Left renal cortex interstitium (tissue), 4 donors: ENCODE measurements at places on chromosomes 6 and 20. TPM values are rescaled to one million over a fixed set of nuclear protein-coding genes. Genes with fewer than 3 reads are reported as not detected.

DNA sequence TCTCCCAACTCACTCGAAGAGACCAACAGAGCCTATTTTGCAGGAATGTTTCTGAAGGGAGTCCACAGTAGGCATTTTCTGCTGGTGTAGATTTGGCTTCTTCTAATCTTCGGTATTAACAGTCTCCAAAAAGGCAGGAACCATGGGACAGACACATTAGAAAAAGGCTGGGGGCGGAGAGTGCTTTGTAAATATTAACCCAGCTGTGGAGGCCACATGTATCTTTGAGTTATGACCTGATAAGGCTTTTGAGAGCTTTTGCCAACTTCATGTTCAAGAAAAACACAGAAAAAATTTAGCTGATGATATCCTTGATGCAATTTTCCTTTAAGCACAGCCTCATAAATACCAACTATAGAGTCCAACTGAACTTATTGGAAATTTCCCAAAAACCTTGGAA lies 119.4 kb upstream of the TSHZ2 start:
- no peak for DNase-seq

DNA sequence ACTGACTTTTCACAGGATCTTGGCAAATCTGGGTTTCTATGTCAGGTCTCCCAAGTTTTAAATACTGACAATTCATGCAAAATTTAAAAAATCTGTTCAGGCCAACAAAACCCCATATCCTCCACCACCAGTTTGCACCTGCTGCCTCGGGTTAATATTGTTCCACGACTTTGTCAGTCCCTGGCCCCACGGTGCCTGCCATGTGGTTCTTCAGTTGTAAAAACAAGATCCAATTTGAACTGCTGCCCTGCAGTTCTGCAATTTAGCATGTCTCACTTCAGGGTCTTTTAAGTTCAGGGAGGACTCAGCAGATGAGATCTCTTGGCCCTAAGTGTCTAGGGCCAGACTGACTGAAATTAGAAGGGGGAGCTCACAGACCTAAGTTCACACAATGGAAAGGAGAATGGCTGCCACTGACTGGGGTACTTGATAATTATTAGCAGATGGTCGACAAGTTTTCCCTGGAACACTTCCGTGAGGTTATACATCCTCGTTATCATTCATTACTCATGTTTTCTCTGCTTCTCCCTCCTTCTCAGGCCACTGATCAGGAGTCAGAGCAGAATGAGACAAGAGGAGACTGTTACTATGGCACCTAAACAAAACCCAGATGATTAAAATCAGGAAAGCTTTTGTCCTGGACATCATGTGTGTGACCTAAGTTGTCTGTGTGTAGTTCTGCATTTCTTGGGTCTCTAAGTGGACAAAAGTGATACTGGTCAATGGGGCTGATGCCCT lies 223.6 kb downstream of the KIF16B start:
- no peak for DNase-seq

DNA sequence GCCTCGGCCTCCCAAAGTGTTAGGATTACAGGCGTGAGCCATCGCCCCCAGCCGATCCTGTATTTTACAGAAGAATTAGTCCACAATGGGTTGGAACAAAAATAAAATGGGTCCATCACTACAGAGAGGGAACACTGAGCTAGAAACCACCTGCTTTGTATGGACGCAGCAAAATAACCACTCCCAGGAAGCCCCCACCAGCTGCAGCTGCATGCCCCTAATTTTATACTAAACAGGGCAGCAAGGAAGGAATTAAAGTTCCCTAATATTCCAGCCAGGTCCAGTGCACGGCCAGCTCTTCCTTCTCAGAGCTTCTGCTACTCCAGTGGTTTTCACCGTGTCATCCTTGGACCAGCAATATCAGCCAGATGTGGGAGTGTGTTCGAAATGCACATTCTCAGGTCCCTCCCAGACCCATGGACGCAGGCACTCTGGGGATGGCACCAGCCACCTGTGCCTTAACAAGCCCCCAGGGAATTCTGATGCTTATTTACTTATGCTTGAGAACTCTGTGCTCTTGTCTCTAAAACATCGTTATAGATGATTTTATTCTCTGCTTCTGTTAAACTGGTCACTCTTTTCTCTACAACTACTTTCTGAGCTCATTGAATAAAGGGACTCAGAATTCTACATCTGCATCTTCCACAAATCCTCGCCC lies 189.5 kb upstream of the SLC24A3 start:
- DNase-seq = no peak

DNA sequence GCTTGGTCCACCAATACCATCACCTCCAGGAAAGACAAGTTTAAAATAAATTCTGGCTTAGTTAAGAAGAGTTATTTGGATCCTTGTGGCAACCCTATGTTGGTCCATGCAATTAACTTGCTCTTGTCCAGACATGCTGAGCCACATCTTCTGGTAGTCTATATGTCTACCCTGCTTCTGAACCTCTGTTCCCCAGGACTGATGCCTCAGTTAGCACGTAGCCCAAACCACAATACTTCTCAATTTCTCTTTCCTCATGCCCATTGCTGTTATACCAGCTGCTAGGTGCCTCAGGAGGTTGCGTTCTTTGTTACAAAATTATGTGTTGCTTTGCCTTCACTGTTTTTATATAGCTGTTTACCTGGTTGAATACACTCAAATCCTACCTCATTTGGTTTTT lies 116.4 kb upstream of the KCNQ5 start:
- DNase-seq = no peak

DNA sequence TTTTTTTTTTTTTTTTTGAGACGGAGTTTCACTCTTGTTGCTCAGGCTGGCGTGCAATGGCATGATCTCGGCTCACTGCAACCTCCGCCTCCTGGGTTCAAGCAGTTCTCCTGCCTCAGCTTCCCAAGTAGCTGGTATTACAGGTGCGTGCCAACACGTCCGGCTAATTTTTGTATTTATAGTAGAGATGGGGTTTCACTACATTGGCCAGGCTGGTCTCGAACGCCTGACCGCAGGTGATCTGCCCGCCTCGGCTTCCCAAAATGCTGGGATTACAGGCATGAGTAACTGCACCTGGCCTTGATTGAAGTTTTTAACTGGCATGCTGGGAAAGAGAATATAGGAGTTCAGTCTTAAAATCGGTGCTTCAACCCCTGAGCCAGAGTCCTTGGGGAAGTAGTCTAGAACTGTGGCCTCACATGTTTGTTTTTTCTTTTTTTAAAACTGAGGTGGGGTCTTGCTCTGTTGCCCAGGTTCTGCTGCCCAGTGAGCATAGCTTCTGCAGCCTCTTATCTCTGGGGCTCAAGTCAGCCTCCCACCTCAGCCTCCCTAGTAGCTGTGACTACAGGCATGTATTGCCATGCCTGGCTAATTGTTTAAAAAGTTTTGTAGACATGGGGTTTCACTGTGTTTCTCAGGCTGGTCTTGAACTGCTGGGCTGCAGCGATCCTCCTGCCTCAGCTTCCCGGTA lies 3.3 kb downstream of the CBFA2T2 start:
- no peak for DNase-seq

DNA sequence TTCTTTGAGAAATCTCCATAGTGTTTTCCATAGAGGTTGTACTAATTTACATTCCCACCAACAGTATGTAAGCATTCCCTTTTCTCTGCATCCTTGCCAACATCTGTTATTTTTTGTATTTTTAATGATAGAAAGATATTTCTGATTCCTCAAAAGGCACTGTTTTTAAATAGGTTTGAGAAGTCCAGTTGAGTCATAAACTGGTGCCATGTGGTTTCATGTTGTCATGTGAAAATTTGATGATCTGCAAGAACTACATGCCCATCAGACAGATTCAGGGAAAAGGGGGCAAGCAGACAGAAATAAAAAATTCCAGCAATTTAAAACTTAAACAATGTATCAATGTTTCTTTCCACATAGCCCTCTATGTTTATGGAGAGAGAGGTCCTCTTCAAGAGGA lies 227.5 kb downstream of the KCNQ5 start:
- DNase-seq = no peak

GRCh38 chr6:105291525-105291924 lies 111.4 kb downstream of the PREP start:
- DNase-seq = no peak

DNA sequence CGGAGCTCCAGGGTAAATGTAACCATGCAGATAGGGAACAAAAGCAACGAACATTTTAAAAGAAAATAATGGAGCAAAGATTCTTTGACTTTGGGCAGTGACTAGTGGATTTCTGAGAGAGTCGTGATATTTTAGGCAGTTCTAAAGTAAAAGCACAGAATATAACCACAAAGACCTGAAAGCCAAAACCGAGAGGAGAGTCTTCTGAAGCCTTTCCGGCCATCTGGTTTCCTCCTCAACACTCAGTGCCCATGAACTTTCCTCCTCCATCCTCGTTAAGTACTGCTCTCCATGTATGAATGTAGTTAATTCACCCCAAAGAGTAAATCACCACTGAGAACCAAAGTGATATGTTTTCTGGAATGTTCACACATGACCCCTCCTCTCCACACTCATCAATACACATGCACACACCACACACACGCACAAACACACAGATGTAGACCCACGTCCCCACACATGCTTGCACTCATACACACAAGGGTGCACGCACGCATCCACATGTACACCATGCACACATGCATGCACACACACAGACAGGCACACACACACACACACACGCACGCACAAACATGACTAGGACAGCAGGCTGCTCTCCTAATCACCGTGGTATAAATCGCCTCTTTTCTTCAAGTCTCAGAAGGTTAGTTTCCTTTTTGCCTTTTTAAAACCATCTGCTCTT lies 109.5 kb downstream of the MYLK4 start:
- DNase-seq = no peak

Gene AURKA
- polyA plus RNA-seq = 15.0 TPM

Gene MYB
- polyA plus RNA-seq = 4.3 TPM

Gene NINL
- polyA plus RNA-seq = 65.0 TPM

Gene LGSN
- polyA plus RNA-seq = 0.72 TPM

DNA sequence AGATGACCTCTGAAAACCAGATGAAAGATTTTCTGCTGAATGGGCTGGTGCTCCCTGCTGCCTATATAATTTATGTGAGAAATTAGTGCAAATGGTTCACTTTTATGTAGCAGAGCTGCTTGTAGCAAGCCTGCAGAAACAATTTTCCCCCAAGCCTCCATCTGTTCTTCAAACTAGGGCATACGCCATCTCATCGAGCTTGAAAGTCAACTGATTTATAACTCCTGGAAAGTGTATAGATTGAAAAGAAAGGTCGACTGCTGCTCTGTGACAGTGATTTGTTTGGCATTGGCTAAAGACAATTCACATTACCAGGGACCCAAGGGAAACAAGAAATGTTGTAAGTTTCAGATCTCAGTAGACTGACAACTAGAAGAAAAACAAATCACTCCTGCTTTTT lies 93.3 kb downstream of the PACRG start:
- no peak for DNase-seq

Gene PRIM2
- polyA plus RNA-seq = 16.8 TPM

Gene EEF1E1
- polyA plus RNA-seq = 57.7 TPM

DNA sequence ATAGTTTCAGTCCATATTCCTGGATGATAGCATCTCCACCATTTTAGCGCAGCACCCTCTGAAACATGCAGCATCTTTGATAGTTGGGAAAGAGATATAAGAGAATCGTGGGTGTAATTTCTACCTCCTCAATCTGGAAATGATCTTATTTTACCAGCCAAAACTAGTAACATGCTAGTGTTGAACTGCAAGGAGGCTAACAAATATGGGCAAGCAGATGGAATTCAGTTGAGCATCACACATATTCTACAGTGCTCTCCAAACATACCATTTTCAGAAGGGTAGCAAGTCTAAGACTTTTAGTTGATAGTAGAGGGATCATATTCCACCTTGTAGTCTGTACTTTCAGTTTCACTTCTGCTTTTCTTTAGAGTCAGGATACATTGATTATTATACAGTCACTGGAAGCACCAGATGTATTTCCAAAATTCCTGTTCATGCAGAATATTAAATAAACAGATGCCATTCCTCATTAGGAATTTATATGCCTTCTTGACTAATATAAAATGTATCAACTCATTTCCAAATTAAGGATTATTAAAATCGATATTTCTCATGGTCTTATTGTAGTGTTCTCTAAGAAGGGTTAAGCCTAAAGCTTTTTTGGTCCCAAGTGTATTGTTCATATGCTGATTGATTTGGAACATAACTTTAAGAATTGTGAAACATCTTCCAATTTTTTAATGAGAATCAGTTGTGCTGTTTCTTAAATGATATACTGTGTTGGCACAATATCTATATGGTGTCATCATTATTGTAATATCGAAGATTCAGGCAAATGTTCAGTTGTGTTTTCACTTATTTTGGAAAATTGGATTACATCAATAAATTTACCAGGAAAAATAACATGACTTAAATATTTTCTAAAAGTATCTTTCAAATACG lies 362.0 kb downstream of the CENPW start:
- DNase-seq = no peak
